ENCODE measurements at places on chromosomes 12 and 14.

DNA sequence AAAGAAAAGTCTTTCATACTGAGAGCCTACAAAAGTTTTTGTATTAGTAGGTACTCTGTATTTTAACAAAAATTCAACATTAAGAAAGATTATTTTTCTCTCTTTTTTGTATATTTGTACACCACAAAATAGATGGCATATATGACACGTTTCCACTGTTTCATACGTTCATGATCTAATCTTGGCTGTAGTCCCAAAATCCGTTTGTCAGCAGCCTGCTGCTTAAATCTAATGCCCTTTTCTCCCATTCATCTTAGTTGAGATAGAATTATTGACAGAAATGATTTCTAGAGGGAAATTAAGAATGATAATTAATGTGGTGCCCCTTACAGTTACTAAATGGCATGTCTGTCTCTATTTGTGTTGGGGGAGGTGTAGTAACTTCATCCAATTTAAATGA lies 140.7 kb upstream of the NOVA1 start:
- no peak for DNase-seq

- no peak for DNase-seq
Observed at GRCh38 chr14:31843361-31844091, 233.6 kb upstream of the ARHGAP5 start.

GRCh38 chr14:95531473-95531872 lies 3.4 kb upstream of the GLRX5 start:
- DNase-seq = no peak

- no peak for DNase-seq
Observed at GRCh38 chr14:70670992-70671651, 29.4 kb downstream of the TTC9 start.

DNA sequence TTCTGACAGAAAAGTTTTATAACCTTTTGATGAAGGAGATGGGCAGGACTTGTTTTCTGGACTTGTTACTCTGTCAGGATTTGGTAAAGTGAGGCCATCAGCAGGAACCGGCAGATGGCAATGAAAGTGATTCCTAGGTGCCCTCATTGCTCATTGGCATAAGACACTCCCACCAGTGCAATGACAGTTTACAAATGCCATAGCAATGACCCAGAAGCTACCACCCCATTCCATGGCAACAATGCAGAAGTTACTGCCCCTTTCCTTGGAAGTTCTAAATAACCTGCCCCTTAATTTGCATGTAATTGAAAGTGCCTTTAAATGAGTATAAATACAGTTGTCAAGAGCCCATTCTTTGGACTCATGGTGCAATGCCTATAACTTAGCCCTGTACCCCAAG lies 222.6 kb downstream of the CEP128 start:
- no peak for DNase-seq

GRCh38 chr12:114241973-114242434 lies 163.9 kb downstream of the TBX5 start:
- no peak for DNase-seq

DNA sequence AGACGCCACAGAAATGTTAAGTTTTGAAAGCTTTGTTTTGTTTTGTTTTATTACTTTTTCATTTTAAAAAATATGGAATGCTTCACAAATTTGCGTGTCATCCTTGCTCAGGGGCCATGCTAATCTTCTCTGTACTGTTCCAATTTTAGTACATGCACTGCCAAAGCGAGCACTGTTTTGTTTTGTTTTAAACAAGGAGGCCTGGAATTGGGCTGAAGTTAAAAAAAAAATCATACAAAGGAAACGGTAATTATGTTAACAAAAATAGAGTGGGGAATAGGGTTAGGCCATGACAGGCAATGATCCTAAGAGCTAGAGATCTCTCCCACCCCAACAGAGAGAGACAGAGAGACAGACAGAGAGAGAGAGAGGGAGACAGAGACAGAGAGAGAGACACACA lies 57.0 kb downstream of the ZFP36L1 start:
- DNase-seq = no peak

DNA sequence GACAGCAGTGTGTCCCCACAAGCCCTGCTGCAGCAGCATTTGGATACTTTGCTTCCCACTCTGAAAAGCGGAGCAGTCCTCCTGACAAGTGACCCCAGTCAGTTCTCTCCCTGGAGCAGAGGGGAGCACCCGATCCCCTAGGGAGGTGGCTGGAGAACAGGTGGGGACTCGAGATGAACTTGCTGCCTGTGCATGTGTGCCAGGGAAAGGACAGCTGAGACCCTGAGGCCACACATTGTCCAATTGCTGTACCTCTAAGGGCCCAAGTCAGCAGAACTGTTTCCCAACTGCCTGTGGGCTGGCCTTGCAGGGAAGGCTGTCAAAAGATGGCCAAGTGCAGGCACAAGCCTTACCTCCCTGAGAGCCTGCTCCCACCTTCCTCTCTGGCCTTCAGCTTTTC lies 55.1 kb downstream of the IFT43 start:
- no peak for DNase-seq

DNA sequence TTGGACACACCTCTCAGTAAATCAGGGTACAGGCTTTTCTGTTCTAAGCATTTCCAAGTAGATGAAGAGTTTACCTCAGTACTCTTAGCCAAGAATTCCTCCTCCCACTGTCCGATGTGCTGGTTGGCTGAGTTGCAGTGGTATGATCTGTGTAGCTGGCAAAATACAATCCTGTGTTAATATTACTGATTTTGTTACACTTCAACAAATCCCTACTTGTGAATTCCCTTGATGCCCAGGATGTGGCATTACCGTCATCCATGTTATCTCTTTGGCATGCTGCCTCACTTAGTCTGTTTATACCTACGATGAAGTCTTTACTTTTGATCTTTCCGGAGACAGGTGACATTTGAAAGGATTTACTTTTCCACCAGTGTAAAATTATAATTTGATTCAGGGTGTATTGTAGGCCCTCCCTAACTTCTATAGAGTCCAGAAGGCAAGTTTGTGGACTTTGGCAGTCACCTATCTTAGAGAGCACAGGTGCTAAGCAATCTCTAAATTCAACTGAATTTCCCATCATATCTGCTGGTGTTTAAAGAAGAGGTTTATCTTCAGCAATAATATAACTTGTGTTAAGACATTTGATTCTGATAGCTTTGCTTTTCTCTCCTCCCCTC lies 10.1 kb downstream of the CCDC196 start:
- no peak for DNase-seq

DNA sequence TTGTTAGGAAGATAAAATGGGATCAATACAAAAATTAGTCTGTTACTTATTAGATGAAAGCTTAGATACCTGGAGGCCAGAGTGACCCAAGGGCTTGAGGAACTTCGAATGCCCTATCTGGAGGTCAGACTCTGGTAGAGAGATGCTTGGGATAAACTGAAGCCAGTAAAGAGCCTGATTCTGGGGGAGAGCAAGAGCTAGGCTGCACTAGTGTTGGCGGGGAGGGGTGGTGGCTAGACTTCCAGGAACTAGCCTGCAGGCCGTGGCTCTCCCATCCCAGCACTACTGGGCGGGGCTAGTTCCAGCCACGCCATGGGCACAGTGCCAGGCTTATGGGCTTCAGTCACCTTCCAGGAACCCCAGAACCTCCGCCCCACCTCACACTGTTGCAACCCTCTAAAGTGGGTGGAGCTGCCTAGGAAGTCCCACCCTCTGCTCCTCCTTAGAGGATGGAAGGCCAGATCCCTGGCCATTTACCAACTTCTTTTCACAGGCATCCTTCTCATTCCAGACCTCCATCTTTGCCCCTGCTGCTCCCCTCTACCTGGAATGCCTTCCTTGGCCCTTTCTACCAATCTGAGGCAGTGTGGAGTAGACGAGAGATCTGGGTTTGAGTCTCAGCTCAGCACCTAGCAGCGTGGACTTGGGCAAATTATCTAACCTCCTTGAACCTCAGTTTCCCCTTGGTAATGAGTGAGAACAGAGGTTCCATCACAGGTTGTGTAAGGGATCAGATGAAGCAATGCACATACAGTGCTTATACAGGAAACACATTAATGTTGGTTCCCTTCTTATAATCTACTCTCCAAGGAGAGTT lies 6.3 kb upstream of the NFE2 start:
- peak; percentile 40 for DNase-seq

DNA sequence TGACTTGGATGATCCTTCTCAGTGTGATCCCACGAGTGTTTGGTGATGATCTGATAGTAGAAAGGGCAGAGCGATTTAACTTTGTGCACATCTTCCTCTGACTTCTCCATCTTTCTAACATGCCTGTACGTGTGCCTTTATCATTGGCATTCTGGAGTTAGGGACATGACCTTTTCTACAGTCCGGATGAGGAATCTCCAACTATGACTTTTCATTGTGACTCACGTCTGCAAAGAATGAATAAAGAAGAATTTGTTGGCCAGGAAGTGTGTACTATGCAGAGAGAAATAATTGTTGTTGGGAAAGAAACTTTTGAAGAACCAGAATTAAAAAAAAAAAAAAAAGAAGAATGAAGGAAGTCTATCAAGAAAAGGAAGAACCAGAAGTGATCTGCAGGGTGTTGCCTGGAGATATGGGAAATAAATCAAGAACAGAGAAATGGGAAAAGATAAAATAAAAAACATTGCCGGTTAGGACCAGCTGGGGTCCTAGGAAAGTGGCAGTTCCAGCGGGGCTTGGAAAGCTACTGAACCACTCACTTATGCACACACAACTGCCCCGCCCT lies 25.3 kb downstream of the PPFIBP1 start:
- no peak for DNase-seq

DNA sequence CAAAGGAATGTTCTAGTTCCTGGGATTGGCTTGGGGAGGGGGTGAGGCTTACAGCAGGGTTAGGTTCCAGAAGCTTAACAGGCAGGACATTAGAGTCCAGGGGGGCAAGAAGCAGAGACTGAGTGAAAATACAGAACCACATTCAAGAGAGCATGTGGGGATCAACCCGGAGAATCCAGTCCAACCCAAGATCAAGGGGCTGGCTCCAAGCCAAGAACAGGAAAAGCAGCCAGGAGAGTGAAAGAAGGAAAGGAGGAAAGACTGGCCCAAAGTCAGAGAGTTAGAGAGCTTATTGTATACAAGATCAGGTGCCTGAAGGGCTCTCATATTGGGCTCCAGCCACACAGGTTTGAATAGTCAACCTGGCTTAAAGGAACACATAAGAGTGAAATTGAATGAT lies 190.3 kb upstream of the CDKN3 start:
- no peak for DNase-seq

DNA sequence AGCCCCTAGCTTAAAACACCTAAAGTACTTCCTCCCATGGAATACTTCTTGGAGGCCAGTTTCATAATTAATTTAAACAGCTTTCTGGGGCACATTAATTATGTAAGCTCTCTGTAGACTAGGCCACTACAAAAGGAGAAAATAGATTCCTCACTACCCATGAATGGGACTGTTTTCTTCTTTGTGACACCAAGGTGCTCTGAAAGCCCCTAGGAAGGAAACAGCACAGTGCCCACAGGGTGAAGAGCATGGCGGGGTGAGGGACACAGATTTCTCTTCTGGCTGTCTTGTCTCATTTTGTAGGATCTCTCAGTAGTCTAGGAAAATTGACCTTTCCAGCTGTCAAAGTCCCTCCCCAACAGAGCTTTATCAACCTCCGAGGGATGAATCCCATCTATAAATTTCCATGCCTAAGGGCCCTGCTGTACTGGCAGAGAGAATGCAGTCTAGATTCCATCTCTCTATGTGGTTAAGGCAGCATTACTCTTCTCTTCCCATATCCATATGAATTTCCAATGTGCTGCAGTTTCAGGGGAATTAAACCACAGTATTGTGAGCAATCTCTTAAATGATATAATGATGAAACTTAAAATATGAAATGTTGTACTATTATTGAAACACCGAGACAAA lies 183.6 kb upstream of the GRIP1 start:
- DNase-seq = no peak

DNA sequence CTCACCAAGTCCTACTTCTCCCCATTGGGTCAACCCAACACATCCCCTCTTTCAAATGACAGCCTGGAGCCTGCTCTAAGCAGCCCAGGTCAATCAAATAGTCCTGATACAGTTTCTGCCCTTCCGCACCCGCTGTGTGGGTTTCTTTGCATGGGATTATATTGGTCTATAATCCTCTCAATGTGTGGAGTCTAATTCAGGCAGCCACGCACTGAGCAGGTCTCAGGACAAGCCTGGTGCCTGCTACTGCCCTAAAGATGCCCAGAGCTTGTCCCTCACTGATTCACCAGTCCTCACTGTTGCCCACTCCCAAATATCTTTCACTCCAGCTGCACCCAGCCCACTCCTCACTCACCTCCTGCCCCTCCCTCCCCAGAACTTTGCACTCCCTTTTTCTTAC lies 16.4 kb downstream of the ACTN1 start:
- DNase-seq = no peak

DNA sequence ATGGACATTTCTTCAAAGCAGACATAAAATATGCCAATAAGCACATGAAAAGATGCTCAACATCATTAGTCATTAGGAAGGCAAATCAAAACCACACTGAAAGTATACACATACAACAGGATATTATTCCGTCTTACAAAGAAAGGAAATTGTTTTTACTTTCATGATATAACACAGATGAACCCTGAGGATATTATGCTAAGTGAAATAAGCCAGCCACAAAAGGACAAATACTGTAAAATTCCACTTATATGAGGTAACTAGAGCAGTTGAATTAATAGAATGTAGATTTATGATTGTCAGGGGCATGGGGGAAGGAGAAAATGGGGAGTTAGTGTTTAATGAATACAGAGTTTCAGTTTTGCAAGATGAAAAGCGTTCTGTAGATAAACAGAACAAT lies 4.2 kb downstream of the ACYP1 start:
- no peak for DNase-seq

DNA sequence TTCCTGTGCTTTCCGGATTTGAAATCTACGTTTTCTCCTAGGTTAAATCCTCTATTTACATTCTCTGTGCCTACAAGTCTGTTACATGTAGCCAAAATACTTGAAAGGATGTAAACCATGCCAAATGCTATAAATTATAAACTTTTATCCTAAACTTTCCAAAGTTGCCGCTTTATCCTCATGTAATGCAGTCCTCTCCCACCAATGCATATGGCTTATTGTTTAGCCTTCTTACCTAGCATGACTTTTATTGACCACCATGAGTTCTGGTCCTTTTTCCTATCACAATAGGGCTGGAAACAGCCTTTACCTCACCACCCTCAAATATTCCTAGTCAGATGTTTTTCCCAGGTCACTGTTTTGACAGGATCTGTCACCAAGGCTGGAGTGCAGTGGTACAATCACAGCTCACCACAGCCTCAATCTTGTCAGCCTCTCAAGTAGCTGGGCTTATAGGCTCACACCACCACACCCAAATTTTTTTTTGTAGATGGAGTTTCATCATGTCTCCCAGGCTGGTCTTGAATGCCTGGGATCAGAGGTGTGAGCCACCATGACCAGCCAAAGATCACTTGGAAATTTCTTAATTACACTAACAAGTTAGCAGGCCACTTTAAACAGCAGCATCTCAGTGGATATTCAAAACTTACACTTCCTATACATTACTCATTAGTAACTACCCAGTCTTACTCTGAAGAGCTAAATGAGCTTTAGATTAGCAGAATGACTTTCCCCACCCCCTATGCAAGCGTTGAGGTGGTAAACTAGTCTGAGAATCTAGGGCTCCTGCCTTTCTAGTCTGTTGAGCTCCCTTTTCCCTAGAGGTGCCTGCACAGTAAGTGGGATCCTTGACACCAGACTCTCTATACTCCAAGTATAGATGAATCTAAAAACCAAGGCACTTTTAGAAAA lies 4.1 kb downstream of the TUBA1B start:
- DNase-seq = no peak

GRCh38 chr12:96056646-96057455 lies 21.5 kb upstream of the LTA4H start:
- no peak for DNase-seq

- no peak for DNase-seq
Observed at GRCh38 chr12:49672301-49673217, 34.6 kb downstream of the FMNL3 start.

GRCh38 chr14:97602438-97603117 lies 805.4 kb downstream of the VRK1 start:
- peak; percentile 87 for DNase-seq

Data from CD4-positive, alpha-beta T cell treated with Interleukin-6 for 4 hours (primary cell).